Activated naive CD4-positive, alpha-beta T cell (primary cell): ENCODE measurements at places on chromosomes 16 and 17.

DNA sequence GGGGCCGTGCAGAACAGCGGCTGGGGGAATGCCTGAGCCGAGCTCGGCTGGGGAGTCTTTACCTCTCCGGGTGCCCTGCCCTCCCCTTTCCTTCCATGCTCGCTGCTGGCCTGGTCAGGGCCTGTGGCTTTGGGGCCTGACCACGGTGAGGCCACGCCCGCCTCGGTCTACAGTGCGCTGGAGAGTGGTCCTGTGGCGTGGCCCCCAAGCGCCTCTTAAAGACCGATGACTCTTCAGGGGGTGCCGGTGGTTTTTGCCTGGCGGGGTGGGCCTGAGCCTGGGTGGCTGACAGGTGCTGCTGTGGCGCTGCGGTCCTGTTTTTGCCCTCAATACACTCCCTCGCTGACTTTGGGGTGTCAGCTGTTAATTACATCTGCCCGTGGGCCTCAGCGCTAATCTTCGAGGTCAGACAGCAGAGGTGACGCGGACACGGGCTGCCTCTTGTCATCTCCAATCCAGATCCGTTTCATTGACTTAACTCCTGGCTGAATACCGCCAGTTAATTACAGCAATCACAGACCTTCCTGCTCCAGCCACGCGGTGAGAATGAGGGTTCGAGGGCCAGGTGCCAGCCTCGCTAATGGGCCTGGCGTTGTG is 29.7 kb downstream of the GSE1 start:
- DNase-seq = no peak

- DNase-seq = no peak
Measured at GRCh38 chr16:82612263-82612662, 14.5 kb upstream of the CDH13 start.

- DNase-seq = no peak
Measured at GRCh38 chr16:24427840-24428239, 111.5 kb upstream of the RBBP6 start.

DNA sequence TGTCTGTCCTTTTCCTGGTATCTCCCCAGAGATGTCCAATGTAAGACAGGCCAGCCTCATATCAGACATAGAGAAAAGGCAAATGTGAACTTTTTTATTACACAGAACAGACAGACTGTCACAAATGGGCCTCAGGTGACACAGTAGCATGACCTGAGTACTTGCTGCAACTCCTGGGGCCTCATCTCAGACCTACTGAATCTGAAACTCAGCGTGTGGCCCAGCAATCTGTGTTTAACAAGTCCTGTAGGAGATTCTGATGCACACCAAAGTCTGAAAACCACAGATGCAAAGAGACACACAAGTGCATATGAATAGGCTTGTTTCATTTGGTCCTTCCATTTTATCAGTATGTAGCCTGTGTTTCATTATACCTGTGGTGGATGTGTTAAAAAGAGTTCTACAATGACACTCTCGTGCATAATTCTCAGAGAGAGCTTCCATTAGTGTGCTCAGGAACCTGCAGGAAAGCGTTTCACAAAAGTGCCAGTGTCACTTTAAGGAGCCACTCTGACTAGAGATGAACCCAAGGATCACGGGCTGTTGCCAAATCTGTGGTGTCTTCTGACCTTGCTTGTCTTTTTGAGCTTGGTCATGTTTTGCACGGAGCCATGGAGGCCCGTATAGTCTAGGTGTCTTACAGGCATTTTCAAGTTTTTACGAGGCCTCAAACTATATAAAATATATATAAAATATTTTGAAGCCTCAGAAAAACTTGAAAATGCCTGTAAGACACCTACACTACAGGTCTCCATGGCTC is 33.8 kb upstream of the NF1 start:
- DNase-seq = no peak

- peak; percentile 38 for DNase-seq
Measured at GRCh38 chr16:56643080-56643778, 4.8 kb downstream of the MT1A start.

DNA sequence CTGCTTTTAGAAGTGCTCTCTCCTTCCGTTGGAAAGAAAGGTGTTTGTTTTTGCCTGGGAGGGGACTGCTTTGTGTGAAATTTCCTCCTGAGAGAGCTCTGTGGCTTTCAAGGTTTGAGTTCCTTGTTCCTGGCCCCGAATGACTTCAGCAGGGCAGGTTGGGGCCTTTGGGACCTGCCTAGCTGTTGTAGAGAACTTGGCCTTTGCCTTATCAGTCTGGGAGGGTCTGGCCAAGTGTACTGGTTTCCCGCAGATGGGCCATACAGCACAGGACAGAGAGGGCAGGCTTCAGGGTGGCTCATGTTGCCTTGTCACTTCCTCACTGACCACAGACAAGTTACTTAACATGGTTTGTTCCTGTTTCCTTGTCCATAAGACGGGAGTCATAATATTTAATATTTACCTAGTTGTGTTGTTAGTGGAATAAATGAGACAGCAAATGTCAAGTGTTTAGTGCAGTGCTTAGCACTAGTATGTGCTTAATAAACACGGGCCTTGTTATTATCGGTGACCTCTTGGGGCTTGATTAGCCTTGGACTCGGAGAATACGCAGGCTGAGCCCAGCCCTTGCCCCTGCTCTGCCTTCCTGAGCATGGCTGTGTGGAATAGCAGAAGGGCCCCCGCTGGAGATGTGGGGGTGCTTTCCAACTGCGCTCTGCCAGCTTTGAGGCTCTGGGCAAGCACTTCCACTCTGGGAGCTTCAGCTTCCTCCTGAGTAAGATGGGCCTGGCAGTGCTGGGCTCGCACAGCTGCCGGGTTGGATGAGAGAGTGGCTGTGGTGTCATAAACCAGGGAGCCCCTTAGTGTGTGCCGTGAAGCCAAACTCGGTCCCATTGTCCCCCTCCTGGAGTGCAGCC is 6.6 kb downstream of the PRSS8 start:
- DNase-seq = no peak

DNA sequence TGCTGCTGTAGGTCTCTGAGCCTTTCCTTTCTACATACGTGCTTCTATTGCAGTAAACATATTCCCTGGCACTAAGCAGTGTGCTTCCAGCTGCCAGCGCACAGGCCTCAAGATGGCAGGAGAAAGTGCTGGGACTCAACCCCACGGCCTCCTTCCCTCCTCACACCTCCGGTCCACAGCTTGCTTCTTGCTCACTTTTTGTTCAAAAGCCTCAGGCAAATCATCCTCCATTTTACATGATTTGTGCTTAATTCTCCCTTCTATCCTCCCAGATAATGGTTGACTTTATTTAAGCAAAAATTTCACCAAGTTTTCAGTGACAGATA is 5.4 kb downstream of the CDK5R1 start:
- DNase-seq = no peak

GRCh38 chr16:57950382-57950781 is 20.5 kb downstream of the CNGB1 start:
- DNase-seq = no peak

- DNase-seq = no peak
Measured at GRCh38 chr17:48247038-48247437, 139.5 kb downstream of the SNX11 start.

- no peak for DNase-seq
Measured at GRCh38 chr17:39933912-39934311, 6.4 kb downstream of the LRRC3C start.

- no peak for DNase-seq
Measured at GRCh38 chr17:77476931-77477805, 336.4 kb downstream of the SEC14L1 start.

DNA sequence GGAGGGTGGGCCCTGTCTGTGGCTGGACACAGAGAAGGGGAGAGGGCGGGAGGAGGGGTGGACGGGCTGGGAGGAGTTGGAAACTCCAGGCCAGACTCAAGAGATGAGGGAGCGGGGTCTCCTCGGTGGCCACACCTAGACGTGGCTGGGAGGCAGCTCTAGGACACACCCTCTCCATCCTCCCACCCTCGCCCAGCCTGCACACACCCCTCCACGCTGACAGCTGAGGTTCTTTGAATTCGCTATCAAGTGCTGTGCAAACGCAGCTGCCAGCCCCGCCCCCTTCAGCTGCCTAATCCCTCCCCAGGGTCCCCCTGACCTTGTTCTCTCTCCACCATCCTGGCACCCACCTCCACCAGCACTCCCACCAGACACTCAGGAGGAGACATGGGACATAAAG is 48.7 kb downstream of the DNAH17 start:
- DNase-seq = no peak

- DNase-seq = no peak
Measured at GRCh38 chr16:72247821-72248253, 75.9 kb upstream of the PMFBP1 start.

GRCh38 chr16:9280069-9280466 is 188.6 kb downstream of the HAPSTR1 start:
- DNase-seq = no peak

GRCh38 chr16:89960966-89961365 is 12.4 kb downstream of the DEF8 start:
- DNase-seq = no peak

DNA sequence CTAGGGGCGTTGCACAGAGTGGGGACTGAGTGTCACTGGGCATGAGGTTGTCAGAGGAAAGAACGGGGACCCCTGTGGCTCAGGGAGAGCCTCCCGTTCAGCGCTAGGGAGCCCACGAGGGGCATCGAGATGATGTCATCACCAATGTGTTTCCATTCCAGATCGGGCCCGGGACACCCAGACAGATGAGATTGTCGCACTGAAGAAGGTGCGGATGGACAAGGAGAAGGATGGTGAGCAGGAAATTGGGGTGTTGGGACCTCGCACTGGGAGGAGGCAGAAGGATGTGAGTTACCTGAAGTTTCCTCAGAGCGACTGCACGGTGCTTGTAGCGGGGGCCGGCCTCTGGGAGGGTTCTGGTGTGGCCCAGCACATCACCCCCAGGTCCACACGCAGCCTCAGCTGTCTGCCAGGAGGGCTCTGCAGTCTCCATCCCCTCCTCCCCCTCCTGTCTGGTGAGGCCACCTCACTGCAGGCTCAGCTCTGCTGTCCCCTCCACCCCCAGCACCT is 4.0 kb downstream of the CDK10 start:
- no peak for DNase-seq

GRCh38 chr17:66673668-66674276 is 161.1 kb upstream of the CACNG5 start:
- DNase-seq = peak; percentile 33

- DNase-seq = no peak
Measured at GRCh38 chr17:59811209-59811608, 81.5 kb downstream of the TUBD1 start.

DNA sequence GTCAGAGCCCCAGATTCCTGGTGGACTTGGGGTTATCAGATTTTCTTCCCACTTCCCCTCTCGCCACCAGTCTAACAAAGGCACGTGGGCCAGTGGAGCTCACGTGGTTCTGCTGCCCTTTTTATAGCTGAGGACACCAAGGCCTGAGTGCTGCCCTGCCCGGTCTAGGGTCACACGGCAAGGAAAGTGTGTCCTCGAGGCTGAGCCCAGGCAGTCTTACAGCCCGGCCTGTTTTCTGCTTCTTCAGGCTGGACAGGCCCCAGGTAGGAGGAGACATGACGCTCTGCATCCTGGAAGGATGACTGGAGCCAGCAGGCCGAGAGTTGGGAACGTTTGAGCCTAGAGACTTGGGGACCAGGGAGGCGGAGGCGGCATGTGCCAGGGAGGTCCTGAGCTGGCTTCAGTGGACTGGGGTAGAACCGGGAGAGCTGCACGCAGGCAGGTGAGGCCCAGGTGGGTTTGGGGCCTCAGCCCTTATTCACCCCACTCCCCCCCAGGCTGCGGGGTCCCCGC is 3.5 kb downstream of the CTRB1 start:
- no peak for DNase-seq

DNA sequence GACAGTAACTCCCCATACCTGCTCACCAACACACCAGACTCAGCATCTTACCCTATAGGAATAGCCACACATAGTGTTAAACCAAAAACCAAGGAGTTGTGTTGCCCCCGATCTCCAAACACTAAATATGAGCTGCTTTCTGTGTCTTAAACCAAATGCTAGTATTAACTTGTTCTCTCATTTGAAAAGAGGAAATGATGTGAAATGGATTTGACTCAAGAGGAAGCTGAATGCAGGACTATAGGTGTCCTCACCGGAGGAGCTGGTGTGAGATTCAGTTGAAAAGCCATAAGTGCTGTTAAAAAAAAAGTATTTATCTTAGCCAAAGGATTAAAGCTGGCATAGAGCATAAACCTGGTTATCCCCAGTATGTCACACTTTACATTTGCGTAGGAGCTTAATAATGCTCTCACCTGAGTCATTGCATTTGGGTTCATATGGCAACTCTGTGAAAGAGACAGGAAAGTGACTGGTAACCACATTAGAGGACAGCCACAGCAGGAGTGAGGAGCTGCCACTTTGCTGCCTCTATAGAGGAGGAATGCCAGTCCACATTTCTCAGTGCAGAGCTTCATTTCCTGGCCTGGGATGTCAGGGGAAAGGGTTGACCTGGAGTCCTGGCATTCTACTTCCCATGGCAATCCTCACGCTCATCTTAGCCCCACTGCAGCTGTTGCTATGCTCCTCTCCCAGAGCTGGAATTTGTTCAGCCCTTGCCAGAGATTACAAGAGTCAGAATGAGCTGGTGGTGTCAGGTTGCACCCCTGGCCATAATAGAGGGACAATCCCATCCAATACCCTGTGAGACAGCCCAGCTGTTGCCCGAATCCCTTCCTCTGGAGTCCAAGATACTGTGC is 143.3 kb upstream of the ANKFN1 start:
- DNase-seq = no peak

- no peak for DNase-seq
Measured at GRCh38 chr17:22514767-22515320, 822.5 kb downstream of the KCNJ18 start.

GRCh38 chr16:175011-175949 is 1.2 kb upstream of the HBA1 start:
- no peak for DNase-seq

GRCh38 chr16:63447121-63447520 is 1410.9 kb upstream of the CDH8 start:
- no peak for DNase-seq

GRCh38 chr16:57757326-57757786 is 21.8 kb downstream of the KATNB1 start:
- peak; percentile 93 for DNase-seq

- no peak for DNase-seq
Measured at GRCh38 chr17:48722915-48723422, at the start of gene PRAC2. PRAC2 (plus strand) TSS chr17:48723185; CDS start chr17:48724411, 1,226 bp downstream.

DNA sequence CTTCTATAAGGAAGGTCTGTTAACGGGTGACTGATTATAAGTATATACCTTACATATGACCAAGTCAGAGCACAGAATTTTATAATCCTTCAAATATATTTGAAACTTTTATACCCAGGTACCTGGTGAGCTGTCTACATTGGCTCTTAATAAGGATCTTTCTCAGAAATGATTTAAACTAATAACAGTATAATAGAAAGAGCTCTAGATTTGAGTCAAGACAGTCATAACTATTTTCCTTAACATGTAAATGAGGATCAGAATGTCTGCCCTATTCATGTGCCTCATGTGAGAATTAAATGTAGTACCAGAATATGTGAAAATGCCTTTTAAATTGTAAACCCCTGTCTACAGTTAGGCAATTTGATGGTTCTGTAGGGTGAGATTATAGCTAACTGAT is 14.5 kb downstream of the CBFB start:
- no peak for DNase-seq
